MG63 (cell line): ENCODE measurements at places on chromosomes 13 and 19. TPM values are rescaled to one million over a fixed set of nuclear protein-coding genes. Genes with fewer than 3 reads are reported as not detected.

Gene TNFSF13B
- 0.74 TPM in 1 of 2 replicates, not detected in the other for total RNA-seq

Gene ZNF813
- not detected in 2 replicates for total RNA-seq

Gene RCBTB2
- total RNA-seq = 2.0 and 3.0 TPM in 2 replicates

Gene ZNF578
- total RNA-seq = 0.07 TPM in 1 of 2 replicates, not detected in the other

Gene ZSCAN4
- total RNA-seq = not detected in 2 replicates

Gene DPF1
- total RNA-seq = 6.9 and 7.0 TPM in 2 replicates

Gene MAMSTR
- total RNA-seq = 0.79 TPM in 1 of 2 replicates, not detected in the other

Gene C19orf73
- 3.7 and 4.6 TPM in 2 replicates for total RNA-seq

Gene ZNF222
- total RNA-seq = 2.2 and 9.1 TPM in 2 replicates

Gene SLC6A16
- total RNA-seq = not detected in 2 replicates

Gene APOE
- 0.67 and 3.2 TPM in 2 replicates for total RNA-seq

Gene NACC1
- total RNA-seq = 44.6 and 96.4 TPM in 2 replicates

Gene FXYD1
- not detected in 2 replicates for total RNA-seq

Gene CEACAM4
- not detected in 2 replicates for total RNA-seq

Gene RAP2A
- total RNA-seq = 17.4 and 21.3 TPM in 2 replicates

Gene RFPL4A
- not detected in 2 replicates for total RNA-seq

Gene ZNF681
- total RNA-seq = 0.07 and 1.4 TPM in 2 replicates

Gene SIGLEC9
- not detected in 2 replicates for total RNA-seq

Gene BRME1
- 5.1 and 8.4 TPM in 2 replicates for total RNA-seq

Gene GRIN2D
- total RNA-seq = 0.03 TPM in 1 of 2 replicates, not detected in the other

Gene MRPS12
- 82.3 and 150 TPM in 2 replicates for total RNA-seq

Gene CACNG6
- 0.43 TPM in 1 of 2 replicates, not detected in the other for total RNA-seq

Gene KIR3DL1
- not detected in 2 replicates for total RNA-seq

Gene LILRA5
- not detected in 2 replicates for total RNA-seq

Gene ERICH6B
- total RNA-seq = not detected in 2 replicates

Gene TUBA3C
- total RNA-seq = not detected in 2 replicates

Gene SLC8A2
- total RNA-seq = not detected in 2 replicates
